ENCODE measurements at places on chromosomes 7 and 10. TPM values are rescaled to one million over a fixed set of nuclear protein-coding genes. Genes with fewer than 3 reads are reported as not detected.

DNA sequence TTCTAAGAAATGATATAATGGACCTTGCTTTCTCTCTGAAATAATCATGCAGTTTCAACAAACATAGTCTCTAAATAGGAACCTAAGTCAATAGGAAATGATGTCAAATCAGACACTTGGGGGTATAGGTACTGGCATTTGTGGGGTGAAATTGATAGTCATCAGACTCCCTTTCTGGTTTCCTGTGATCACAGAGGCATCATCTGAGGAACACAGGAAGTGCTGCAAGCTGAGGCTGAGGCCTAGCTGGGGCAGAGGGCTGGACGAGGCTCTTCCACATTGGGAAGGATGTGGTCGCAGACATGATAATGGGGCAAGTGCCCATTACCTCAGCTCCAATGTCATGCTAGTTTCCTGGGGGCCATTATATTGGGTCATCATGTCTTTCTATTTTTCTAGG lies 33.5 kb upstream of the TARP start:
- H3K27ac ChIP-seq, result no peak overlapping the region
- H3K36me3 ChIP-seq, result no peaks in the 10 kb centered on the region
- H3K27me3 ChIP-seq, result peaks cover 34% of the 10 kb centered on the region
- DNase-seq, result no peak
- H3K4me3 ChIP-seq, result no peak overlapping the region

DNA sequence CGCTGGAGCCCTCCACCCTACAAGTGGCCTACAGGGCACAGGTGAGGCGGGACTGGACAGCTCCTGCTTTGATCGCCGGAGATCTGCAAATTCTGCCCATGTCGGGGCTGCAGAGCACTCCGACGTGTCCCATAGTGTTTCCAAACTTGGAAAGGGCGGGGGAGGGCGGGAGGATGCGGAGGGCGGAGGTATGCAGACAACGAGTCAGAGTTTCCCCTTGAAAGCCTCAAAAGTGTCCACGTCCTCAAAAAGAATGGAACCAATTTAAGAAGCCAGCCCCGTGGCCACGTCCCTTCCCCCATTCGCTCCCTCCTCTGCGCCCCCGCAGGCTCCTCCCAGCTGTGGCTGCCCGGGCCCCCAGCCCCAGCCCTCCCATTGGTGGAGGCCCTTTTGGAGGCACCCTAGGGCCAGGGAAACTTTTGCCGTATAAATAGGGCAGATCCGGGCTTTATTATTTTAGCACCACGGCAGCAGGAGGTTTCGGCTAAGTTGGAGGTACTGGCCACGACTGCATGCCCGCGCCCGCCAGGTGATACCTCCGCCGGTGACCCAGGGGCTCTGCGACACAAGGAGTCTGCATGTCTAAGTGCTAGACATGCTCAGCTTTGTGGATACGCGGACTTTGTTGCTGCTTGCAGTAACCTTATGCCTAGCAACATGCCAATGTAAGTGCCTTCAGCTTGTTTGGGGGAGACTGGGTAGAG lies at the start of gene COL1A2:
Gene COL1A2, plus strand, starts transcription at position 459 of the 704 bp plus-strand sequence. Its CDS starts 137 bp downstream, at position 596.
- no peaks in the 10 kb centered on the region for H3K27me3 ChIP-seq
- peak; percentile 96 for DNase-seq
- peaks cover 37% of the 10 kb centered on the region for H3K4me1 ChIP-seq
- peak within 1 kb of the TSS; percentile 60 for H3K4me3 ChIP-seq

DNA sequence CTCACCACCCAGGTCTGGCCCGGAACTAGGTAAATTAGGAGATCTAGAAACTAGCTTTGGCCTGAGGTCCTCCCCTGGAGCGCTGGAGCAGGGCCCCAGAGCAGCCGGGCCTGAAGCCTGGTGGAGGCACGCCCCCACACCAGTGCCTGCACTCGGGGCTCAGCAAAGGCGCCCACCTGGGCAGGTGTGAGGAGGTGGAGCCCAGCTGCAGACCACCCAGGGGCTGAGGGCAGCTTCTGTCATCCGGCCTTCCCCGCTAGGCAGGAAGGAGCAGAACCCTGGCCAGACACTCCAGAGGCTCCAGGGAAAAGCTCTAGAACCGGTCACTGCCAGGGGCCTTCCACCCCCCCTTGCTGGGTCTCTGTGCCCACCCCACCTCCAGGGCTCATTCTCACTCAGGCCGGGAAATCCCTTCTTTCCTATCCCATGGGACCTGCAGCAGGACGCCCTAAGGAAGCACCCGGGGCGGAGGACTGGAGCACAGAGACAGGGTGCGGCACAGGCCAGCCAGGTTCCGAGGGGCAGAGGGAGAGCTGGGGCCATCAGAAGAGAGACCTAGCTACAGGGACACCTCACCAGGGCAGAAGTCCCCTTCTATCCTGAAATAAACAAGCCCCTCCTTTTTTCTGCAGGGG lies 161.2 kb downstream of the NRF1 start:
- DNase-seq, result no peak
- no peak overlapping the region for H3K4me3 ChIP-seq
- no peaks in the 10 kb centered on the region for H3K36me3 ChIP-seq
- no peaks in the 10 kb centered on the region for H3K27me3 ChIP-seq
- H3K4me1 ChIP-seq, result no peaks in the 10 kb centered on the region

- H3K27me3 ChIP-seq, result peaks cover 37% of the 10 kb centered on the region
- peak overlapping the region; percentile 8 for H3K4me3 ChIP-seq
- no peaks in the 10 kb centered on the region for H3K36me3 ChIP-seq
- peaks cover 9% of the 10 kb centered on the region for H3K4me1 ChIP-seq
- no peak for DNase-seq
- H3K27ac ChIP-seq, result no peak overlapping the region
Observed at GRCh38 chr7:140230516-140230860, 53.7 kb upstream of the KDM7A start.

DNA sequence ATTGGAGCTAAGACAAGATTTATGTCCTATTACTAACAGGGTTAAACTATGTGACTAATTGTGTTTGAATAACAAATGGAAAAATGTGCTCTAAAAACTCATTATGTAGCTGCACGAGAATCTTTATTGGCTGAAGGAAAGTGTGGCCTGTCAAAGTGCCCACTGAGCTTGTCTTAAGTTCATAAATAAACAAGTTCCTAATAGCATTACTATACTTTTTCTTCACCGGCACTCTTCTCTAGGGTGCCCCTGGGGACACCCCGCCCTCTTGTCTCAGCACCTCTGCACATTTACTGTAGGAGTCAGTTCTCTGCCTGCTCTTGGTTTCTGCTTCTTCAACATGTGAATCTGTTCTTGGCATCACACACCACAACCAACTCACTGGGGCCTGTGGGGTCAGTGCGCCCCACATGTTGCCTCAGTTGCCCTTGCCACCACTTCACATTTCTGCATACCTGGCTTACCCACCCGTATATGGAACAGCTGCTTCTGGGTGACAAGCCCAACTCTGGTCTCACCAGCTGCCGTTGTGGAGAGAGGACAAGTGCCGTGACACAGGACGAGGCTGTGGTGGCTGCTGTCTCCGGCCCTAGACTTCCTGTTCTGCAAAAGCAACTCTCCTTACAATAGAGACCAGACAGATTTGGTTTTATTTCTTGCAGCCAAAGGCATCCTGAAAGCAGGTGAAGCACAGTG lies 96.3 kb upstream of the DDC start:
- DNase-seq, result no peak
- H3K4me1 ChIP-seq, result peaks cover 16% of the 10 kb centered on the region
- H3K36me3 ChIP-seq, result no peaks in the 10 kb centered on the region
- no peaks in the 10 kb centered on the region for H3K27me3 ChIP-seq

SERPINE1 gene
- total RNA-seq, result 25.6 TPM

DKK1 gene
- total RNA-seq, result 46.2 TPM

LGI1 gene
- not detected for total RNA-seq

SH2D4B gene
- not detected for total RNA-seq

GRCh38 chr7:39606352-39606751 lies 17.0 kb upstream of the RALA start:
- no peaks in the 10 kb centered on the region for H3K27me3 ChIP-seq
- no peak overlapping the region for H3K27ac ChIP-seq
- DNase-seq, result no peak
- no peaks in the 10 kb centered on the region for H3K36me3 ChIP-seq
- peaks cover 46% of the 10 kb centered on the region for H3K4me1 ChIP-seq

All from SJSA1 (cell line).